Neural progenitor cell (in vitro differentiated cells): ENCODE measurements at places on chromosomes 5 and 9.

- H3K36me3 ChIP-seq = no peaks in the 10 kb centered on the region
- H3K4me3 ChIP-seq = no peak overlapping the region
- DNase-seq = no peak
- H3K27ac ChIP-seq = no peak overlapping the region
Measured at GRCh38 chr5:162484986-162485385, 417.4 kb downstream of the GABRG2 start.

DNA sequence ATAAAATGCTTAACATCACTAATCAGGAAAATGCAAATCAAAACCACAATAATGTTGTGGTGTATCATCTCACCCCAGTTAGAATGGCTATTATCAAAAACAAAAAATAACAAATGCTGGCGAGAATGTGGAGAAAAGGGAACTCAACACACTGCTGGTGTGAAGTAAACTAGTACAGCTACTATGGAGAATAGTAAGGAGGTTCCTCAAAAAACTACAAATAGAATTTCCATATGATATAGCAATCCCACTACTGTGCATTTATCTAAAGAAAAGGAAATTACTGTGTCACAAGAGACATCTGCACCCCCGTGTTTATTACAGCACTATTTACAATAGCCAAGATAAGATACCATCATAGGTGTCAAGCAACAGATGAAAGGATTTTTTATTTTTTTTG lies 214.5 kb upstream of the RASA1 start:
- H3K4me1 ChIP-seq = no peaks in the 10 kb centered on the region
- no peak overlapping the region for H3K4me3 ChIP-seq
- H3K27me3 ChIP-seq = no peaks in the 10 kb centered on the region
- H3K27ac ChIP-seq = no peak overlapping the region

GRCh38 chr9:37534901-37535300 lies 41.3 kb downstream of the FBXO10 start:
- peak overlapping the region; percentile 7 for H3K4me3 ChIP-seq
- no peaks in the 10 kb centered on the region for H3K27me3 ChIP-seq
- H3K4me1 ChIP-seq = peaks cover 19% of the 10 kb centered on the region
- peak; percentile 82 for DNase-seq
- peak overlapping the region; percentile 85 for H3K27ac ChIP-seq
- H3K36me3 ChIP-seq = no peaks in the 10 kb centered on the region

- no peaks in the 10 kb centered on the region for H3K36me3 ChIP-seq
- H3K27ac ChIP-seq = no peak overlapping the region
- H3K4me3 ChIP-seq = no peak overlapping the region
- H3K27me3 ChIP-seq = no peaks in the 10 kb centered on the region
- DNase-seq = no peak
Measured at GRCh38 chr9:120303519-120303918, 276.4 kb downstream of the CDK5RAP2 start.
